Stimulated activated CD4-positive, alpha-beta T cell treated with anti-CD3 and anti-CD28 coated beads, Interleukin-15, amount 100 ng/mL, for 1 hour (primary cell): ENCODE measurements at places on chromosomes 7 and 10.

DNA sequence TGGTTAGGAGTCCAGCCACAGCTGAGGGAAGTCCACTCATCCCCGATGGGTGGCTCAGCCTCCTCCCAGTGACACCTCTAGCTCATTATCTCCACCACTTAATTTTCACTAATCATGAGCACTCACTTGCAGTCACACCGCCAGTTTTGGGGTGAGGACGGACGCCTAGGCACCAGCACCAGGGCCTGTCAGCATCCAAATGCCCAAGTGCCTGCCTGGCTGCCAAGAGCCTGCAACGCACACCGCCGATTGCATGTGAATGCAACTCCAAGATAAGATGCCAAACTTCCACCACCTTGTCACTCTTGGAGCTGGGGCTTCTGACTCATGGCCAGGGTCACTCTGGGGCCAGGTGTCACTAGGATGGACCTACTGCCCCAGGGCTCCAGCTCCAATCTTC, 24.4 kb upstream of the SMARCD3 start:
- no peak for DNase-seq

- DNase-seq, result no peak
Measured at GRCh38 chr10:119777686-119778085, 51.8 kb downstream of the INPP5F start.

DNA sequence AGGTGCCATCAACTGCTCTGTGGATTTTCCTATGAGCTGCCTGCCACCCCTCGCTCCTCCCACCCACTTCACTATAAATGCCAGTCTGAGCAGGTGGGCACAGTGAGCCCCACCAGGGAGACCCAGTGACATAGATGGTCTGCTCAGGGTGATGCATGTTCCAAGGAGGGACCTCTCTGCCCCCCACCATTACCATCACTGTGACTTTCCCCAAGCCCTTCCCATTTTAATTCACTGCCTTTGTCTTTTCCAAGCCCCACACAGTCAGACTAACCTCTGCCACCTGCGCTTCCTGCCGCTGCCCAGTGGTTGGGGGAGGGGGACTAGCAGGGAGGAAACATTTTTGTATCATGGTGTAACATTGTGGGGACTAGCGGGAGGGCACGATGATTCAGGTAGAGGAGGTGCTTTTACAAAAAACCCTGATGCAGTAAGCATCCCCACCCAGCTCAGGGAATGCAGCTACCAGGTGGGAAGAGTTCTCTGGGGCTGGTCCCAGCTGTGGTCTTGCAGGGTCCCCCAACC, 24.6 kb downstream of the PRSS2 start:
- no peak for DNase-seq

GRCh38 chr7:36185092-36185491, 32.0 kb downstream of the EEPD1 start:
- no peak for DNase-seq

GRCh38 chr7:66344166-66344565, 139.0 kb downstream of the TPST1 start:
- DNase-seq, result no peak

- DNase-seq, result no peak
Measured at GRCh38 chr7:145928937-145929336, 187.7 kb upstream of the CNTNAP2 start.

GRCh38 chr7:76386691-76387260, 22.7 kb downstream of the SSC4D start:
- no peak for DNase-seq

DNA sequence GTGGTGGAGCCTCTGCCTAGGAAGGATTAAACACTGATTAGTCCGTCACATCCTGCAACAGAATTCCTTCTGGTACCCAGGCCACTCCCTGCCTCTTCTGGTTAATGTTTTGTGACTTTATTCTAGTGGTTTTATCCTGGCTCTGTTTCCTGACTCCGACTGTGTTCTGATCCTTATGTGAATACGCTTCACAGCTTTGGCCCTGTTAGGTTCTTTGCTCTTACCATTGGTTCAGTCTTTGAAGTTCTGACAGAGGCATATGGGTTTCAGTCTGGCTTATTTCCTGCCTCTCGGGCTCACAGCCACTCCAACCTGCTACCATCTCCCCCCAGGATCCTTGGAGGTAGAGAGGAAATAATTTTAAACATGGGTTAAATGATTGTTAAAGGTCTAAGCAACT, 23.2 kb upstream of the FGL2 start:
- DNase-seq, result no peak

- peak; percentile 38 for DNase-seq
Measured at GRCh38 chr7:518630-519483, 789 bp downstream of the PDGFA start.

DNA sequence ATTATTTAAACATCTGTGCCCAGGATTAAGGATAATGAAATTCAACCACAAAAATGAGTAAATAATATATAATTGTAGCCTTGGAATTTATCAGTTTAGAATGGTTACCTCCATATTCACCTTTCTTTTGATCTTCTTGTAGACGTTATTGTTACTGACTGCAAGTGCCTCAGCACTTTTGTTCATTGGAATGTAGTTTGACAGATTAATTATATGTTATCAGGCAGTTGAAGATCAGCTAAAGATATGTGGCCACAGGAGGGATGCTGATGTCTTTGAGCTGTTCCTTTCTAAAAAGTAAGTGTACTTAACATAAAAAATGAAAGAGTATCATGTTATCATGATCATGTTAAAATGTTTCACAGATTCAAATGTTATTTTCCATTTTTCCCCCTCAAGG, 5.6 kb downstream of the LRRC72 start:
- DNase-seq, result no peak

GRCh38 chr7:77415823-77416620, at the start of gene GSAP:
GSAP (minus strand) TSS chr7:77416349; CDS start chr7:77416321, 28 bp downstream.
- DNase-seq, result peak; percentile 30

- DNase-seq, result no peak
Measured at GRCh38 chr10:59177031-59177797, 771 bp downstream of the PHYHIPL start.

DNA sequence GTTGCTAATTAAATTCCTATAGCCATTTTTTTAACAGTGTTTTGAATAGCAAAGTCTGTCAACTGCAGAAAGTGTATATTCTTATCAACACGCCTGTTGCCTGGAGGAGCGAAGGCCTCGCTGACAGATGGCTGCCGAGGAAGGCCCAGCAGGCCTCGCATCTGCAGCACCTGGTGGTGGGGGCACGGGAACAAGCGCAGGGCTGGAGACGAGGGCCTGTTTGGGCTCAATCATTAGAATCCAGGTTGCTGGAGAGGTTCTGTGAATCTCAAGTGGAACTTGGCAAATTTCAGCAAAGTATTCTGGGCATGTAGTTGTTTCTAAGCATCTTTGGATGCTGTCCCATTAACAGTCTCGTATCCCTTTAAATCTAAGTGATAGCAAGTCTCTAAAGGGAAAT, 66.1 kb upstream of the FAM204A start:
- no peak for DNase-seq

DNA sequence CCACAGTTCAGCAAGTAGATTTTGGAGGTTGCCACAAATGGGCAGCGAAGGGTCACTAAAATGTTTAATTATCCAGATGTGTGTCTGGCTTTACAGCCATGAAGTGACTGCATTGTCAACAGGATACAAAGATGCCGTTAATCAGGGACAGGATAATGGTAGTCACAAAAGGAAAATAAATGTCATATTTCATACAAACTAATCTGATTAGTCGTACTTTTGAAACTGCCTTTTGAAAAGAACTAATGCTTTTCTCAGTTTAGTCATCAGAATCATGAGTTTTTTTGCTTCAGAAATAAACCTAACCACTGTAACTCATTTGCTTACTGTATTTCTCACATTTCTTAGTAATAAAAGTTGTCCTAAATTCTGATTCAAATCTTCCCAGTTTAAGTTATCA, 22.2 kb upstream of the WNT16 start:
- no peak for DNase-seq

DNA sequence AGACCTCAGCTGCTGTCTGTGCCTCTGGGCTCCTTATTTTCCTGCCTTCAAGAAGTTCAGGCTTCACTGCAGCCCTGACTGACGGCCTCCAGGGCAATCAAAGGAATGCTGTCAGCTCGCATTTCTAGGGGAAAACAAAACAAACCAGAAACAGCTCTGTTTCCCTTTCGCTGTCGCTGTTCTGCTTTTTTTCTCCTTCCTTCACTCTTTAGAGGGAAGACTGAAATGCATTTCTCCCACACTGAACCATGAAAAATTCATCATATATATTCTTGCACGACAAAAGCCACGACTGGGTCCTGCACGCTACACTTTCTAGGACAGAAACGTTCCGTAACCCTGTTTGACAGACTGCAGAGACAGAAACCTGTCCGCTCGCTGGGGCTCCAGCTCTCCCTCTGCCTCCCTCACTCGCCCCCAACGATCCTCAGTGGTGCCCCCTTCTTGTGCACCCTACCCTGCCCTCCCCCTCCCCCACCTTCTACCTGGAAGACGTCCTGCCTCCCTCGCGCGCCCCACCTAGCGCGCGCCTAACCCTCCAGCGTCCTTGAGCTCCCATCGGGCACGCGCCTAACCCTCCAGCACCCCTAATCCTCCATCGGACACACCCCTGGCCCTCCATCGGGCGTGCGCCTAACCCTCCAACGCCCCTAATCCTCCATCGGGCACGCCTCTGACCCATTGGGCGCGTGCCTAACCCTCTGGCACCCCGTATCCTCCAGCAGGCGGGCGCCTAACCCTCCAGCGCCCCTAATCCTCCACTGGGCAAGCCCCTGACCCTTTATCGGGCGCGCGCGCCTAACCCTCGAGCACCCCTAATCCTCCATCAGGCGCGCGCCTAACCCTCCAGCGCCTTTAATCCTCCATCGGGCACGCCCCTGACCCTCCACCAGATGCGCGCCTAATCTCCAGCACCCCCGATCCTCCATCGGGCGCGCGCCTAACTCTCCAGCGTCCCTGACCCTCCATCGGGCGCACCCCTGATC, 37.1 kb downstream of the SVOPL start:
- DNase-seq, result no peak

GRCh38 chr7:30091491-30091912, 43.3 kb upstream of the MTURN start:
- DNase-seq, result no peak

GRCh38 chr7:81594767-81595166, 175.1 kb downstream of the HGF start:
- no peak for DNase-seq

- DNase-seq, result no peak
Measured at GRCh38 chr10:77383861-77384553, 253.6 kb downstream of the KCNMA1 start.

GRCh38 chr7:55241958-55242357, 123.2 kb upstream of the LANCL2 start:
- DNase-seq, result no peak

DNA sequence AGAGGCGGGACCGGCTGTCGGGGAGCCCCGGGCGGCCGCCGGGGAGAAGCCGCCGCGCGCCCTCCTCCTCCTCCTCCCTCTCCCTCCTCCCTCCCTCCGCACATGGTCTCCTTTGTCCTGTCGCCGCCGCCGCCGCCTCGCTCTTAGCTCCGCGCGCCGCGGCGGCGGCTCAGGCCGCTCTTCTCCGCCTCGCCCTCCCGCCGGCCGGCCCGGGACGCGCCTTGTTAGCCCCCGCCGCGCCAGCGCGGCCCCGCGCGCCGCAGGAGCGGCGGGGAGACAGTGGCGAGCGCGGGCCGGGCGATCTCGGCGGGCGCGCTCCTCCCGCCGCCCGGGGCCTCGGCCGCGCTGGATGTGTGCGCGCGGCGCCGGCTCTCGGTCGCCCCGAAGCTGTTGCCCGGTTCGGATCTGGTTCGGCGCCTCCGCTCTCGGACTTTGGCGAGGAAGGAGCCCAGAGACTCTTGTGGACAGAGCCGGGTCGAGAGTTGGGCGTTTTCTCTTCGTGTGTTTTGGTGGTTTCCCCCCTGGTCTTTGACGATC, 437.4 kb upstream of the GALNT17 start:
- DNase-seq, result no peak

DNA sequence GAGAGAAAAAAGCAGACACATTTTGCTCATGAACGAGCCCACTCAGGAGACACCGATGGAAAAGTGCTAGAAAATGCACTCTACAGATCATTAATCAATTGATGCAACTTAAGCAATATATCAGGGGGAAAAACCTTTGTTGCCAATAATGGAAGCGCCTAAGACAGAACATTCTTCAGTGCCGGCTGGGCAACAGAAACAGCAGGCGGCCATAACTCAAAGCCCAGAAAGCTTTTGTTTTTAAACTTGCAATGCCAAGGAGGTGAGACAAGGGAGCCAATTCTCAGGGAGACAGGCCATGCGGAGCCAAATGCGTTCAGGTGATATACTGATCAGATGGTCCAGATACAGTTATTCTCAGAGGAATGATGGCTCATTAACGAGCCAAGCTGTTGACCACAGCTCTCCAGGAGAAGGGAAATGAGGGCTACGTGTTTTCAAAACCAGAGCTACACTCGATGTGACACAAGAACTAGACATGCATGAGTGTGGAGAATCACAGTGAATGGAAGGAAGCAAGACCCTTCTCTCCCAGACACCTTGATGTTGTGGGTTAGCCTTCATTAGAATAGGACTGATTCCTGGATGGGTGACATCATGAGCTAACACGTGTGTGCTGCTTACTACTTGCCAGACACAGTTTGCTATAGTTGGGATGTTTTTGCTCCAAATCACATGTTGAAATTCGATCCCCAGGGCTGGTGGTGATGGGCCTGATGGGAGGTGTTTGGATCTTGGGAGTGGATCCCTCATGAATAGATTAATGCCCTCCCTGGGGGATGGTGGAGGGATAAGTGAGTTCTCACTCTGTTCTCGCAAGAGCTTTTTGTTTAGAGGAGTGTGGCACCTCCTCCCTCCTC, 79.1 kb upstream of the KCNMA1 start:
- no peak for DNase-seq

GRCh38 chr7:79459381-79459780, 5.9 kb upstream of the MAGI2 start:
- DNase-seq, result no peak

GRCh38 chr7:24821045-24821753, 63.9 kb upstream of the GSDME start:
- peak; percentile 62 for DNase-seq

GRCh38 chr7:42878303-42878702, 33.6 kb downstream of the C7orf25 start:
- DNase-seq, result no peak

GRCh38 chr10:100248820-100249219, 18.6 kb downstream of the CWF19L1 start:
- no peak for DNase-seq

DNA sequence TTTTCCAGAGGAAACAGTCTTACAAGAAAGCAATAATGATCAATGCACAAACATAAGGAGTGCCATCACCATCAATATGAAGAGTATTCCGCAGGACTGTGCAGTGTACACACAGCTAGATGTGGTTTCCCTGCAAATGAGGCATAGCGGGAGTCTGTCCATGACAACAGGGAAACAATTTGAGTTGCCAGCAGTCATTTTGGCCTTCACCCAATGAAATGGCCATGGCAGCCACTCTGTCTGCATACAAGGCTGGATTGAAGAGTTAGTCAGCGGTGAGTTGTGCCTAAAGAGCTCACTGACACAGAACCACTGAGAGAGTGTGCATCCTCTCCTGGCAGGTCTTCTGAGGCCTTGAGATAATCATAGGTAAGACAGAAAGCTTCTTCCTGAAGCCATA, 303.3 kb downstream of the IPMK start:
- no peak for DNase-seq
